ENCODE measurements at places on chromosomes 7 and 10.

DNA sequence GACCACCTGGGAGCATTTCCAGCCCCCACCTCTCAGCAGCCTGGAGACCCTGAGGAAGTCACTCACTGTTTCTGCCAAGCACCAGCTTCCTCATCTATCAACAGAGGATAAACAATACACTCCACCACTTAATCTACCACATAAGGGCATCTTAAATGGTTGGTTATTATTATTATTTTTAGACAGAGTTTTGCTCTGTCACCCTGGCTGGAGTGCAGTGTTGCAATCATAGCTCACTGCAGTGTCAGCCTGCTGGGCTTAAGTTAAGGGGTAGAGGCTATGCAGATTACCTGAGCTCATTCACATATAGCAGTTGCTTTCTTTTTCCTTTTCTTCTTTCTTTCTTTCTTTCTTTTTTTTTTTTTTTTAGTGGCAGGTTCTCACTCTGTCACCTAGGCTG is 59.5 kb upstream of the ELN start:
- ATAC-seq, result no peak

- ATAC-seq, result no peak
Observed at GRCh38 chr7:95886501-95887090, 114.2 kb downstream of the DYNC1I1 start.

DNA sequence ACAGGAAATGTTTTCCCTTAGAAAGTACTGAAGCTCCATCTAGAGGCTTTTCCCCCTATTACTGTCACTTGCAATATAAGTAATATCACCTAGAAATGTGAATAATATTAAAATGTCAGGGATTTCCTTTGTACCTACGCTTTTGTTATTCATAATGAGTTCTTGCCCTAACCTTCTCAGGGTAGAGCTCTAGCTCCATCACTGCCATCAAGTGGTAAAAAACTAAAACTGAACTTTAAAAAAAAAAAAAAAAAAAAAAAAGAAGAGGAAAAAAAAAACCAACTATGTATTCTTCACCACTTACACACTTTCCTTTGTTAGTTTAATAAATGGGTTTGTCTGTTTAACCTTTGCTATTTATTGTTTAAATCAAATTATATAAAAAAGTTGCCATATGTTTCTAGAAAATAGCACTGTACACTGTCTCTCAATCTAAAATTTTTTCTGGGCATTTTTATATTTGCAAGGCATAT is 49.9 kb downstream of the DNAJC1 start:
- peak; percentile 81 for ATAC-seq

DNA sequence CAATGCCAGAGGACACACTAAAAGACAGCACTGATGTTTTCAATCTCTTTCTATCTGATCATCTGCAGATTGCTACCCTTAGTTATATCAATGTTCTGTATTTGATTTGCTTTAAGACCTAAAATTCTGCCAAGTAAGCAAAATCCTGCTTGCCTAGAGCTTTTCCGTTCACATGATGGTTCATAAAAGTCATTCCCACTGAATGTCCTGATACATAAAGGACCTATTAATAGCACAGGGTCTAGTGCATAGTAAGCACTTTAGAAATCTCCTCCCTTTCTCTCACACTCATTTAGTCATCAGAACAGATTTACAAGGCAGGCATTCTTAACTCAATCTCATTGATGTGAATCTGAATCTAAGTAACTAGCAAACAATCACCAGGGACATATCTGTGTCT is 68.8 kb downstream of the PCGF5 start:
- ATAC-seq, result no peak

DNA sequence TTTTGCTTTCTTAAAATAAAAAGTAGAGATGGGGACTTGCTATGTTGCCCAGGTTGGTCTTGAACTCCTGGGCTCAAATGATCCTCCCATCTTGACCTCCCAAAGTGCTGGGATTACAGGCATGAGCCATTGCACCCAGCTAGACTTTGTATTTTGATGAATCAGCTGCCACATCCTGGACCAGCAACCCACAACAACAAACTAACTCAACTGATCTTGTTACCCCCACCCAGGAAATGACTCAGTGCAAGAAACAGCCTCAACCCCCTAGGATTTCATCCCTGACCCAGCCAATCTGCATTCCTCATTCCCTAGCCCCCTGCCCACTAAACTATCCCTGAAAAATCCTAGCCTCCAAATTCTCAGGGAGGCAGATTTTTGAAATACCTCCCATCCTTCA is 123.8 kb downstream of the IPMK start:
- ATAC-seq, result no peak

- peak; percentile 70 for ATAC-seq
Observed at GRCh38 chr10:50992972-50993766, 81.1 kb upstream of the PRKG1 start.

DNA sequence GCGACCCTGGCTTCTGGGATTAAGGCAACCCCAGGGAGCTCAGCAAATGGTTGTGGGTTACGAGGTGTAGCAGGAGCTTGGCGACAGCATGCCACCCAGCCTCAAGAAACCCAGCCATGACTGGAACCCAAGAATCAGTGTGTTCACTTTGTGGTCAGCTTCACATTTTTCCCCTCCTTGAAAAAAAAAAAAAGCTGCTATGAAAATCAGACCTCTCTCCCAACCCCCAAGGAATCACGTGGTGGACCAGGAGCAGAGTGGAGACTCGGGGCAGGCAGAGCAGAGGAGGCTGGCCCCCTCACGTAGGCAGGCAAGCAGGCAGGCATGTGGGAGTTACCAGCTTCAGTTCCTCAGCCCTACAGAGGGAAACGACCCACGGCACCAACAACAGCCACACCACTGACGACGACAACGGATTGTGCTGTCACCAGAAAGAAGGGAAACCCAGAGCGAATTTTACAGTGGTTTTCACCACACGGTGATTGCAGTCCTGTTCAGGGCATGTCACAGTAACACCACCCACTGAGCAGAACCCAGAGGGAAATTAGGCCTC is 203.4 kb downstream of the SLC25A13 start:
- no peak for ATAC-seq

DNA sequence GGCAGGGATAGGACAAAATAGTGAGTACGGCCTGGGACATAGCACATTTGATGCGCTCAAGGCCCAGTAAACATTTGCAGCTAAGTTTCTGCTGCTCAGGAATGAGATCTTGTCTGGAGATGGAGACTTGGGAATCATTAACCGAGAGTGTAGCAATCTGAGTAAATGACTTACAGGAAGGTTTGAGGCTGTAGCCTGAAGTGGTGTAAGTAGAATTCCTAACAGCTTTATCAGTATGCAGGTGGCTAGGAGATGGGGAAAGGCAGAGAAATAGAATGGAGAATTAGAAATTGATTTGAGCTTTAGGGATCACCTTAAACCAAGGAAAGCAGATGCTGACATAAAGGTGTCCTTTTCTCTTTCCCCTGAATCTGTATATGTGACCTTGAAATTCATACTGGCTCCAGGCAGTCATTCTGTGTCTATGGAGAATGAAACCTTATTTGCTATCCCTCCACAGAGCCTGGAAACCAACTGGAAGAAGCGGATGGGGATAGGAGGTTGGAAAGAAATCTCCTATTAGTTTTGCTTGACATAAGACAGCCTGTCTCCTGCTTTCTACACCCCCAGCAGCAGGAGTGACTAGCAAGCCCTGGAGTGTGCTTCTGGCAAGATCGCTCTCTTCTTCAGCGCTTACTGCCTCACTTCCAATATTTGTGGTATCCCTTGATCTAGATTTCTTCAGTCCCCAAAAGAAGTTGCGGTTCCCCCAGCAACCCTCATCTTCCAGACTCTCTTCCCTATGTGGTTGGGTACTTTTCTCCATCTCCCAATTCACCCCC is 6.4 kb upstream of the PON2 start:
- 0 out of 3 replicates have a peak, but pooled peaks have one; percentile 30 for ATAC-seq

- ATAC-seq, result no peak
Observed at GRCh38 chr7:2714636-2715035, 26.6 kb downstream of the AMZ1 start.

GRCh38 chr7:20030417-20030816 is 186.8 kb downstream of the MACC1 start:
- ATAC-seq, result no peak

- ATAC-seq, result peak; percentile 87
Observed at GRCh38 chr7:18352339-18353255, 143.0 kb upstream of the HDAC9 start.

DNA sequence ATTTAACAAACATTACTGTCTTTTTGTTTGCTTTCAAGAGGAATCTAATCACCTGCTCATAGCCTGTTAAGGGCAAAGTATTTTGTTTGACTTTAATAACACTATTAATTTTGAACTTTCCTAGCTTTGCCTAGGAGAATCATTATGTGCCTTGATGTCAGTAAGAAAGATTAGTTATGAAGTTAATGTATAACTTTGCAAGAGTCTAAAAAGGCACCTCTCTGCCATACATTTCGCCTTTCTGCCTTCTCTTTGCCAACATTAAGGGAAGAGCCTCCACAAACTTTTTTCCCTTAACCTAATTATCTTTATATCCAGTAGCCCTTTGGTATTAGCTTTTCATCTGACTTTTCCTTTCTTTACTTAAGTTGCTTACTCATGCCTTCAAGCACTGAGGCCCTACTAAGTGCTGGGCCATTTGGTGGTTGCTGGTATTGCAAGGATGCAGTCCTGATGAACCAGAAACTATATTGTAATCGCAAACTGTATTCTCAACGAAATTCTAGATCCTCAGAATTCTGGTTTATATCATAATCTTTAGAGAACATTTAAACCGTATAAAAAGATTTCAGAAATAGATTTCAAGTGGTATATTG is 108.5 kb downstream of the SND1 start:
- ATAC-seq, result no peak

GRCh38 chr10:30056767-30057355 is 2.5 kb downstream of the JCAD start:
- ATAC-seq, result peak; percentile 12

DNA sequence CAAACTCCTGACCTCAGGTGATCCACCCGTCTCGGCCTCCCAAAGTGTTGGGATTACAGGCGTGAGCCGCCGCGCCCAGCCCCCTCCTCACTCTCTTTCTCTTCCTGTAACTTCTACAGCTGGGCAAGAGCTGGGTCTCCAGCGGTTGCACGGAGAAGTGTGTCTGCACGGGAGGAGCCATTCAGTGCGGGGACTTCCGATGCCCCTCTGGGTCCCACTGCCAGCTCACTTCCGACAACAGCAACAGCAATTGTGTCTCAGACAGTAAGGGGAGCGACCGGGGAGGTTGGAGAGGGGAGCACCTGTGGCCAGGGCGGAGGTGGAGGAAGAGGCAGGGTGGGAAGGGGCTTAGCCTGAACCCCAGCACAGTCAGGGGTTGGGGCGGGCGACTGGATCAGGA is 41.4 kb downstream of the EPHB4 start:
- ATAC-seq, result no peak

DNA sequence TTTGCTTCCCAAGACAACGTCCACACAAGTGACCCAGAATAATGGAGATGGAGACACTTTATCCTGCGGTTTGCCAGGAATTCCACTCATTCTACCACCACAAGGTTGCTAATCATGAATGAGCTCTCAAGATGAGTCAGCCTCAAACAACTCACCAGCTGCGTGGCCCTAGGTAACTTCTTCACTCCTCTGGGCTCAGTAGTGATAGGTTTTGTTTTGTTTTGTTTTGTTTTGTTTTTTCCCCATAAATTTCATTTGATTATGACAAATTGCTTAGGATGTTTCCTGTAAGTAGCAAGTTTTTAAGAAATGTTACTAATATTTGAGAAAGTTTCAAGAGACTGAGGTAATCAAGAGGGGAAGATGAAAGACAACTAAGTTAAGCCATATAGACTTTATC is 286.8 kb downstream of the PARD3 start:
- peak; percentile 69 for ATAC-seq

DNA sequence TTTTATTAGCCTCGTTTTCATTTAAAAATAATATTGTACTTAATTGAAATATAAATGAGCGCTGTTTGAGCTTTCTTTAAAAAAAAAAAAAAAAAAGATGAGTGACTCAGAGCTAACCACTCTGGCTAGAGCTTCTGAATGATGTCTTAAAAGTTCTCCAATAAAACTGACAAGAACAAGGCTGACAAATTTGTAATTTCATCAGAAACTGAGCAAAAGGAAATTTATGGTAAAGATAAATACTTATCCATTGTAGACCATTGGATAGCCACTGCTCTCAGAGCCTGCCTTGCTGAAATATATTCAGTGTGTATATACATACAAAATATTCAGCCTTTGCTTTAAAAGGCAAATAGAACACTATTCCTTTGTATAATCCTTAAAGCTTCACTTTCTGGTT is 91.2 kb upstream of the OIT3 start:
- peak; percentile 77 for ATAC-seq

GRCh38 chr10:131387018-131387529 is 75.6 kb upstream of the TCERG1L start:
- ATAC-seq, result no peak

DNA sequence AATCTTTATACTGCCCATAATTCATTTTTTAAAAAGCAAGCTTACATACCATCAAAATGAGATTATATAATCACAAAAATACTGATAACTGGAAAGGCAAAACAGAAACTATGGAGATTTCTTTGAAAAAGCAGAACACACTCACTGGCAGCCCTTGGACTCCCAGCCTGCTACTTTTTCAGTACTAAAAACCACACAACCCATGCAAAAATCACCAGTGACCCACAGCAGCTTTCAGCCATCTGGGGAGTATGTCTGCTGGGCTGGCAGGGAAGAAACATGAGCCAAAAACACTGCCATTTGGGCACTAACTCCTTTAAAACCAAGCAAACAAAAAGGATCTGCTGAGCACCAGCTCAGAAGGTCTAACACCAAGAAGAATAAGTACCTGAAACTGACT is 80.0 kb upstream of the DDC start:
- ATAC-seq, result no peak

DNA sequence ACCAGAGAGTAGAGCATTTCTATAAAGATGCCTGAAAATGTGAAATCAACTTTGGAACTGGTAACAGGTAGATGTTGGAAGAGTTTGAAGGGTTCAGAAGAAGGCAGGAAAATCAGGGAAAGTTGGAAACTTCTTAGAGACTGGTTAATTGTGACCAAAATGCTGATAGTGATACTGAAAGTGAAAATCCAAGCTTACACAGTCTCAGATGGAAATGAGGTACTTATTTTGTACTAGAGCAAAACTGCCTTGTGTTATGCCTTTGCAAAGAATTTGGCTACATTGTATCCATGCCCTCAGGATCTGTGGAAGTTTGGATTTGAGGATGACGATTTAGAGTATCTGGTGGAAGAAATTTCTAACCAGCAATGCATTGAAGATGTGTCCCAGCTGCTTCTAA is 430.6 kb upstream of the KCND2 start:
- ATAC-seq, result no peak

DNA sequence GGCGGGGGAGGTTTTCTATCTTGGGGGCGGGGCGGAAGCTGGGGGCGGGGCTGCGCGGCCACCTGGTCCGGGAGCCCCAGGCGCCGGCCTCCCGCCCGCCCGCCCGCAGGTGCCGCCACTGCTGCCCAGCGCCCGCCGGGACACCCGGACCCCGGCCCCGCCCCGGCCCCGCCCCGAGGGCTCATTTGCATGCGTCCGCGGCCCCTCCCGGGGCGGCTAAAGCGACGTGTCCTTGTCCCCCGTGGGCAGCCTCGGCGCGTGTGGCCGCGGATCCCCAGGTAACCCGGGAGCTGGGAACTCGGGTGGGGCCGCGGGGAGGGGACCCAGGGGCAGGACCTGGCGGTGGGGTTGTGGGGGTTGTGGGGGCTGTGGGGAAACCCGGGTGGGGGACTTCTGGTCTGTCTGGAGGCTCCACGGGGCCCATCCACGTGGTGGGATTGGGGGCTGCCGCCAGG is at the start of gene BHLHA15:
TSS of gene BHLHA15 (plus strand) at position 219 of the 455 bp plus-strand sequence. CDS start 871 bp downstream, outside the sequence.
- peak; percentile 17 for ATAC-seq

- ATAC-seq, result no peak
Observed at GRCh38 chr10:6781133-6781770, 201.2 kb upstream of the PRKCQ start.

All from SK-N-SH treated with all-trans-retinoic acid at 6 μM for 48 hours (cell line).